ENCODE measurements at places on chromosomes 4 and X.

- DNase-seq: no peak
These were observed 33.9 kb downstream of the FBXW7 start for GRCh38 chr4:152501846-152502536.

- peak; percentile 5 for DNase-seq
These were observed 101.8 kb upstream of the CXorf51B start for GRCh38 chrX:146707781-146708180.

- no peak for DNase-seq
These were observed 9.9 kb downstream of the HMX1 start for GRCh38 chr4:8861576-8862295.

- no peak for DNase-seq
These were observed 85.0 kb upstream of the ZNF81 start for GRCh38 chrX:47751670-47752069.

- no peak for DNase-seq
These were observed 32.0 kb downstream of the CTBP1 start for GRCh38 chr4:1216869-1217294.

- no peak for DNase-seq
These were observed 28.6 kb downstream of the MAGEB1 start for GRCh38 chrX:30275498-30275897.

DNA sequence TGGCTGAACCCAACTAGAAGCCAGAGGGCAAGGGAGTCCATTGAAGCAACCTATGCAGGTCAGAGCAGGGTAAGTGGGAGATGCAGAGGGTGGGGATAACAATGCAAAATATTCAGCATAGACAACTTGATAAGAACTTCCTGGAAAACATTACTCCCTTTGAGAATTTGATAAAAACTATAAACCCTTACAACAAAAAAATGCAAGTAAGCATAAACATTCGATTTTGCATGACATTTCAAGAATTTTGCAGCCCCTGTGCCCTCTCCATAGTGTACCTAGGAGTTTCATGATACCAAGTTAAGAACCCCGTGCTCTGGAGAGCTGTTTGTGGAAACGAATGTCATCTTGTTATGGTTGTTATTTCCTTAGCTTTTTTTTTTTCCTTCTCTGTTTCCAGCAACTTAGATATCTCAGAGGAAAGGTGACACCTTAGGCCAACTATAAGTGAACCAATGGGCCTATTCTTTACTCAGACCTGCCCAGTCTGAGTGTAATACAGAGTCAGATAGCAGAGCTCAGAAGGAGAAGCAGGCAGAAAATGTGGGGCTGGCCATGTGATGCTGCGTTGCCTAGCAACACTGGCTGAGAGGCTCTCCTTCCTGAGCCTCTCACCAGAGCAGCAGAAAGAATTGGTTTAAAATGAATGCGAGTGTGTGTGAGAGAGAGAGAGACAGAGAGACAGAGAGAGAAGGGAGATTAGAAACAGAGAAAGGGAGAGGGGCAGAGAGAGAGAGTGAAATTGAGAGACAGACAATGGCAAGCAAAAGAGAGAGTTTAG lies 36.7 kb upstream of the GABRQ start:
- no peak for DNase-seq

DNA sequence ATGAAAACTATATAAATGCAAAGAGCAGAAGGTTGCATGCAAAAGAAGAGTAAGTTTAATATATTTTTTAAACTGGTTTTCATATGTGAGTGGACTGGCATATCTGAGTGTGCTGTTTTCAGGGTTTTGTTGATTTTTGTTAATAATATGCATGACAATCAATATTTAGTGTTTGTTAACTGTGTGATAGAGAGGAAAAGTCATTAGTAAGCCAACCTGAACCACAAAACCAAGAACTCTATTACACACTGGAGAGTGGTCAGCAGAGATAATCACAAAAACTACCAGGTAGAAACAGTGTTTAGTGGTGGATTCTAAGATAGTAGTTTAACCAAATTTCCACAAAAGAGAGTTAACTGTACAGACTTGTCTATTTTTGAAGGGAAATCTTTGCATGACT lies 396.9 kb downstream of the GASK1B start:
- no peak for DNase-seq

GRCh38 chr4:70623323-70623722 lies 5.2 kb upstream of the ENAM start:
- no peak for DNase-seq

- DNase-seq: no peak
These were observed 146.7 kb upstream of the MAP3K15 start for GRCh38 chrX:19661961-19662360.

- no peak for DNase-seq
These were observed 139.5 kb downstream of the SLIT2 start for GRCh38 chr4:20391198-20391597.

GRCh38 chrX:112056886-112057285 lies 25.7 kb downstream of the TRPC5 start:
- no peak for DNase-seq

- no peak for DNase-seq
These were observed 21.5 kb downstream of the WDFY3 start for GRCh38 chr4:84944947-84945346.

DNA sequence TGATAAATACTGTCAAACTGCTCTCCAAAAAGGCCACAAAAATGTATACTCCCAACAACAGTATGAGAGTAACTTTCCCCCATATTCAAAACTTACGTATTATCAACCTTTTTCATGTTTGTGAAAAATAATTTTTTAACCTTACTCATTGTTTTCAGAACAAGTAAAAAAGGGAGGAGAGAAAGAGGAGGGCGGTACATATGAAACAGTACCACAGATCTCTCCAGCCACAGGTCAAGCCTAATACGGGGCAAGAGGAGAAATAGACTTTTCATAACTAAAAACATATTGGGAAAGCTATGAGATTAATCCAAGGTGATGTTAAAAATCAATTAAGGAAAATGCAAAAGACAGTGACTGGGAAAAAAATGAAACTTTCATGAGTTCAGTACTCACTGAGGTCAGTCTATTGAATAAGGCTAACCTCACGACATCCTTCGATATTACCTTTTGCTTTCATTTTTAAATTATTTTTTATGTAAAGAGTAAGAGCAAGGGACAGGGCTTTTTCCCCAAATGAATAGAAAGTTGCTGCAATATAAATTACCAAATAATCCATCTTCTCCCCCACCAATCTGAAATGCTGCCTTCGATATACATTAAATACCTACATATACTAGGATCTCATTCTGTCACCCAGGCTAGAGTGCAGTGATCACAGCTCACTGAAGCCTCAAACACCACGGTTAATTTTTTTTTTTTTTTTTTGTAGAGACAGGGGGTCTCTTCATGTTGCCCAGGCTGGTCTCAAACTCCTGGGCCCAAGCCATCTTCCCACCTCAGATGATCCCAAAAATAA lies 25.3 kb downstream of the FBXW7 start:
- no peak for DNase-seq

- no peak for DNase-seq
These were observed 157.1 kb downstream of the TRIML1 start for GRCh38 chr4:188296331-188296730.

GRCh38 chr4:29972121-29972520 lies 748.0 kb upstream of the PCDH7 start:
- DNase-seq: no peak

- no peak for DNase-seq
These were observed 93.7 kb downstream of the MXRA5 start for GRCh38 chrX:3252744-3253143.

- DNase-seq: no peak
These were observed 136.6 kb downstream of the NEXMIF start for GRCh38 chrX:74788545-74789086.

- DNase-seq: no peak
These were observed 832.7 kb upstream of the INTU start for GRCh38 chr4:126799971-126800574.

- DNase-seq: peak; percentile 33
These were observed 23.1 kb upstream of the GPR34 start for GRCh38 chrX:41665686-41666085.

DNA sequence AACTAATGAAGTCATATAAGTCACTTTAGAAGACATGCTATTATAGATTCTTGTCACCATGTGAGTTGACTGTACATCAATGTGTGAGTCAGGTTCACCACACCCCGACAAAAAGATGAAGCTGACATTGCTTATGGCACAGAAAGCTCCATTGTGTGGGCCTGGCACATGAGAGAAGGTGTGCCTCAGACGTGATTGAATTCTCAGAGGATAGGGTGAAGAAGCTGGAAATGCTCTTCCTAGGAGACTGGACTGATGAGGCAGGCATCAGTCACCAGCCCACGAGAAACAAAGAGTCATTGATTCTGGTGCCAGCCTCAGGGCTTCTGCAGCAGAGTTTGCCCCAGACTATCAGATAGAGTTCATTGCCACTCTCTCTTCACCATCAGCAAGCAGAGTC lies 35.9 kb upstream of the LRAT start:
- no peak for DNase-seq

- no peak for DNase-seq
These were observed 1.0 kb upstream of the TMEM131L start for GRCh38 chr4:153465140-153465539.

- no peak for DNase-seq
These were observed 25.4 kb upstream of the CD40LG start for GRCh38 chrX:136622568-136622967.

DNA sequence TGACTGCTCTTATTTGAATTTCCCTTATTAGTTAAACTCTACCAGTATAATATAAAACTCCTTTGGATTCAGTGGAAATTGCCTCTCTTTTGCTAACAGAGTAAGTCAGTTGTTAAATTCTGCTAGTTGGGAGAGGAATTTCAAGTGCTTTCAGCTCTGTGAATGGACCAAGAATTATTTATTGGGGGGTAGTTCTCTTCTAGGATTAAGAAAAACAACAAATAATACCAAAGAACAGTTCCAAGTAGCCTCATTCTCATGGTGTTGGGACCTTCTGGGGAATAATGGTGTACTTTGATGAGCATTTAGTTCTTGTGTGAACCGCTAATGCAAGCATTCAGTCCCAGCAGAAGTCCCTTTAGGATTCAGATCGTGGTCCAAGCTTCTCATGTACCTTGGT lies 11.6 kb downstream of the SPARCL1 start:
- DNase-seq: no peak

DNA sequence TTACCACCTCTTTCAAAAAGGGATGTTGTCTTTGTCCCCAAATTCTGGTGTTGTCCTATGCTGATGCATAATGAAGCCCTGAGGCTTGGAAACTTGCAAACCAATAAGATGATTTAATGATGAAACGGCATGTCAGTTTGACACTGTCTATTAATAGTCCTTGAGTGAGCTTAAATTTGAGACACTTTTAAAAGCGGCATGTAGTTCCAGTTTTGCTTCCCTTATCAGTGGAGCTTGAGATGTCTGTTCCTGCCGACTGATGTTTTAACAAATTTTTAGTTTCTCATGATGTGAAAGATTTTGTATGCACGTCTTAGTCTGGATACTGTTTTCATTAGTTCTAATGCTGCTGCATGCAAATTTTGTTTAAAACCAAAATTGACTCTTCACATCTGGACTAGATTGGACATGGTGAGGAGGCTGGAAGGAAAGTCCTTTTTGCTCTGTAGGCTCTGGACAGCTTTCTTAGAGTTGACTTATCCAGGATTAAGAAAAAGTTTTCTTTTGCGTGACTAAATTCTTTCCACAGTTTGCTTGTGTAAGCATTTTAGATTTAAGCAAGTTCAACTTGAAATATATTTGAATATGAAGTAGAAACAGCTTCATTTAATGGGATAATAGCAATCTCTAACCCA lies 11.7 kb downstream of the C1GALT1C1 start:
- DNase-seq: no peak

DNA sequence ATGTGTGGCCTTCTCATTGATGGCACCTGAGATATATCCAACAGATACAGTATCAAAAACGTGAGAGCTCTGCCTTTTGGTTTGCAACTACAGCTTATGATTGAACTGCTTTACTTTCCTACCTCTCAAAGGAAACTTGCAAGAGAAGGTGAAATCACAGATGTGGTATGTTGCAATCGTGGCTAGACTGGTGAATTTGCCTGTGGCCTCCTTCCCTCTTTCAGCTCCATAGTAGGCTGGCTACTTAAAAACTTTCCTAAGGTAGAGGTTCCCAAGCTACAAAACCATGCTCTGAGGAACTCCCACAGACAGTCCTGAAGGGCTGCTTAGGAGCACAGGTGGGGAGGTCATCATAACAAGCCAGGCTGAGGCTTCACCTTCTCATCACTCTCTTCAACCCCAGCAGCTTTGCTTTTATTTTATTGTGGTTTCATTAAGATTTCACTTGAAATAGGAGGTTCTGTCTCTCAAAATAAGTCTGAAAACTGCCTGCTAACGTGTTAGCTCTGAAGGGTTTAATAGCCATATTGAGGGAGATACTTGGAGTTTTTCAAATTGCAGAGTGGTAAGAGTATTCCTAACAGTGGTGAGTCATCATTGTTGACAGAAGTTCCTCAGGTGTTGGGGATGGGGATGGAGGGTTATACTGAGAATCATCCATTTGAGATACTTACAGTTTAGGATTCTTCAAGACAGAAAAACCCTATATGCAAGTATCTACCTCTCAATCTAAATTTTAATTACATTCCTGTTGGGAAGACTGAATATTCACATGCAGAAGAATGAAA lies 93.5 kb upstream of the UCP1 start:
- no peak for DNase-seq

GRCh38 chr4:85964298-85964697 lies 395.6 kb downstream of the MAPK10 start:
- DNase-seq: no peak

- no peak for DNase-seq
These were observed 971 bp downstream of the MAGEA11 start for GRCh38 chrX:149712831-149713230.

GRCh38 chr4:81745050-81745449 lies 273.3 kb upstream of the RASGEF1B start:
- no peak for DNase-seq

DNA sequence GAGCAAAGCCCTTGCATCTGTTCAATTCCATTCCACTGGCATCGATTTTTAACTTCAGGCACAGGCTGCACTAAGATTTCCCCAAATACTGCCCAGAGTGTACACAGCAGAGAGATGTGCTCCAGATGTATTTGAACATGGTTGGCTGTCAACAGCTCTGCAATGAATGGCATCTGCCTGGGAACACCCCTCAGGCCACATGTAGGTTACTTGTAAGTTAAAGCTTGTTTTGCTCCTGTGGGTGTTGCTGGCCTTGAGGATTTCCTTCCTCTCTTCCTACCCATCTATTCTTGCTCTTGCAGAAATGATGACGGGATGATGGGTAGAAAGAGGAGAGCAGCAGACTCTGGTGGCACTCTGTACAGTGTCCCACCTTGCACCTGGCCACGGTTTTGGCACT lies 69.3 kb upstream of the HELT start:
- no peak for DNase-seq

DNA sequence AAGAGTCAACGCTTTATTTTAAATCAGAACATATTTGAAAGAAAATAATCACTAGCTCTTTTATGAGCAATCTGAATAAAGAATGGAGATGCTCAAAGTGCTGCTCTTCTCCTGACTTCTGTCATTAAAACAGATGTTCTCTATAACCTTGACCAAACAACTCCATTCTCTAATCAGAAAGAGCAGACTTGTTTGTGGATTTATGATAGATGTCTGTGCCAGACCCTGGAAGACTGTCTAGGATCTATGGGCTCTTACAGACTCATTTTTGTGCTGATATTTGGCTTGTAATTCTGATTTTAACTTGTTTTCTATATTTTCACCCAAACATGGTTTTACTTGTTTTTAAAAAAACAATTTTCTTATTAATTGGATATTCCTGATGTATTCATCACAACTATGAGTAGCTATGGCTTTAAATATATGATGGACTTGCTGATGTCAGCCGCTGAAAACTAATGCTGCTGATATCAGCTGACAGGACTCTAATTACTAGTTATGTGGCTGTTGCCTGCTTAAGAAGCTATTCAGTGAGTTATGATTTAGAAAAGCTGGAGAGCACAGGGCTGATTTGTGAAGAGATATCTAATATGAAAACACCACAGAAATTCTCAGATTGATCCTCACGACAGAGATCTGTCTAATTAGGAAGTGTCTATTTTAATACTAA lies 31.6 kb upstream of the MAML3 start:
- DNase-seq: no peak
